ENCODE measurements at places on chromosomes 6 and 20.

GRCh38 chr6:117919775-117920729, 13.0 kb downstream of the SLC35F1 start:
- DNase-seq = no peak

GRCh38 chr6:134414793-134415192, 96.9 kb upstream of the SGK1 start:
- no peak for DNase-seq

DNA sequence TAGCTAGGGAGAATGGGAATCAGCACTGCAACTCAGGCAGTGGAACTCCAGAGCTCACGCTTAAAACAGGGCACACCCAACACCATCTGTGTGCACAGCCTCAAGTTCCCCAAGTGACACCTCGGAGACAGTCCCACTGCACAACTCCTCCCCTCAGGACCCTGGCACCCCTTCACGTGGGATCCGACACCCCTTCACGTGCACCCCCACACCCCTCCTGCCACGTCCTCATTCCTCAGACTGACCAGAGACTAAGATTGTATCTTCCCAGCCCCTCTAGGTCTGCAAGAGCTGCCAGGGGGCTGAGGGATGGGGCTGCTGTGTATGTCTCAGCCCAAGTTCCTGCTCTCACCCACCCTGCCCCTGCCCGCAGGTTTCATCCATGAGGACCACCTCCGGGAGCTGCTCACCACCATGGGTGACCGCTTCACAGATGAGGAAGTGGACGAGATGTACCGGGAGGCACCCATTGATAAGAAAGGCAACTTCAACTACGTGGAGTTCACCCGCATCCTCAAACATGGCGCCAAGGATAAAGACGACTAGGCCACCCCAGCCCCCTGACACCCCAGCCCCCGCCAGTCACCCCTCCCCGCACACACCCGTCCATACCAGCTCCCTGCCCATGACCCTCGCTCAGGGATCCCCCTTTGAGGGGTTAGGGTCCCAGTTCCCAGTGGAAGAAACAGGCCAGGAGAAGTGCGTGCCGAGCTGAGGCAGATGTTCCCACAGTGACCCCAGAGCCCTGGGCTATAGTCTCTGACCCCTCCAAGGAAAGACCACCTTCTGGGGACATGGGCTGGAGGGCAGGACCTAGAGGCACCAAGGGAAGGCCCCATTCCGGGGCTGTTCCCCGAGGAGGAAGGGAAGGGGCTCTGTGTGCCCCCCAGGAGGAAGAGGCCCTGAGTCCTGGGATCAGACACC, 7.6 kb downstream of the MYL9 start:
- DNase-seq = no peak

DNA sequence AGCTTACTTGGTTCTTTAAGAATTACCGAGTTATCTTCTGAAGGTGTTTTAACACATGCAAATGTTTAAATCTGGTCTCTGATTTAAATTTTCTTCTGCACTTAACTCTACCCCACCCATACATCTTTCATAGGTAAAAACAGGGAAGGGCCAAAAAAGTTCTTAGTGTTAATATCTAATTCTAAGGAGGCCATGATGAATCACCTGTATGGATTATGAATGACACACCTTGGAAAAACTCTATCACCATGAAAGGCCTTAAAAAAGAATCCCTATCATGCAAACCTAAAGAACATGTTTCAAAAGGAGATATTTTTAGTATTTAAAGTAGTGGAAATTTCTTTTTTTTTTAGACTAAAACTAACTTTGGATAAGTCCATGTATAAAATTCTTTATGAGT, 54.7 kb downstream of the SLX4IP start:
- no peak for DNase-seq

DNA sequence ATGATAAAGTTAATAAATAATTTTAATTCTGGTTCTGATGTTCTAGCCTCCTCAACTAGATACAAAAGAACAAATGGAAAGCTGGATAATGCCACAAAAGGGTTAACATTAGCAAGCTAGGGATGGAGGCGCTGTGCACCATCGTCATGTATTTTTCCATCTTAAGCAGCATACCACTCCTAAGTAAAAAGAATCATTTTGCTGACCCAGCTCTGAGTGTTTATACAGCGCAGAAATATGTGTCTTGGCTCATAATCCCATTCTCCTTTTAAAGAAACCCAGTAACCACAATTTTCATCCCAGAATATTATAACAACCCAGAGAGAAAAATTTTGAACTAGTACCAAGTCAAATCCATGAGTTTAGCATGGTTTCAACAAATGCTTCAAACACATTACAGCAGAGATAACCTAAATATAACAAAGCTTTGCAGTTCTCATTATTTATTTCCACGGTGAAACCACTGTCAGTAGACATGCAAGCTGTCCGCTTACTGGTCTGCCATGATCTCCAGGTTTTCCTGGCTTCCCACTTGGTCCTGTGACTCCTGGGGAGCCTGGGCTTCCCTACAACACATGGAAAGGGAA, 111.1 kb downstream of the COL12A1 start:
- DNase-seq = no peak

DNA sequence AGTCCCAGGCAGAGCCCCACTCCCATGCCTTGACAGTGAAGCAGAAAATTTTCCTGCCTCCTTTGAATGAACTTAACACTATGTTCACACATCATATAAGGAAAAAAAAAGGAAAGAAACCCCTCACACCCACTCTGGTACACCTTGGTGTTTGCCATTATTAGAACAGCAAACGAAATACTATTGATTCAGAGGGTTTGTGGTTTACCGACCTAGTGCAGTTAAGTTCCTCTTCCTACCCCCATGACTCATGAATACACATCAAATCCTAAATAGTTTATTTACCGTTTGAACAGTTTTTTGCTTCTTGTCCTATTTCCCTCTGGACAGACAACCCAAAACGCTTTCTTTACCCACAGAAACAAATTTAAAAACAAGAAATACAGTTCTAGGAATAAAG, 237.7 kb downstream of the FOXA2 start:
- DNase-seq = no peak

GRCh38 chr20:45032781-45033180, 66.5 kb downstream of the STK4 start:
- DNase-seq = no peak

DNA sequence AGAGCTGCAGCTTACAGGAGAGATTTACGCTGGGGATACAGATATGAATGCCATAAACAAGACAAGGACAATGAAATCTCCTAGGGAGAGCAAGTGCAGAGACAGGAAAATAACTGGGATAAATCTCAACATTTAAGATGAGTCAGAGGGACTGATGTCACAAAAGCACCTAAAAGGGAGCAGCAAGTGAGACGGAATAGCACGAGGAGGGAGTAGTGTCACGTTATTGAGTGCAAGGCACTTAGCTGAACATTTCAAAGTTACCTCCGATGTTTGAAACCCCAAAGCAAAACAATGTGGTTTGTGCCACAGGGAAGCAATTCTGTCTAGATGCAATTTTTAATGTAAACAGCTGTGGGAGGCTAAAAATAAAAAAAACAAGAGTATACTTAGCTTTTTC, 1131.7 kb upstream of the EYS start:
- no peak for DNase-seq

GRCh38 chr6:35596448-35597442, 84.0 kb upstream of the TULP1 start:
- no peak for DNase-seq

DNA sequence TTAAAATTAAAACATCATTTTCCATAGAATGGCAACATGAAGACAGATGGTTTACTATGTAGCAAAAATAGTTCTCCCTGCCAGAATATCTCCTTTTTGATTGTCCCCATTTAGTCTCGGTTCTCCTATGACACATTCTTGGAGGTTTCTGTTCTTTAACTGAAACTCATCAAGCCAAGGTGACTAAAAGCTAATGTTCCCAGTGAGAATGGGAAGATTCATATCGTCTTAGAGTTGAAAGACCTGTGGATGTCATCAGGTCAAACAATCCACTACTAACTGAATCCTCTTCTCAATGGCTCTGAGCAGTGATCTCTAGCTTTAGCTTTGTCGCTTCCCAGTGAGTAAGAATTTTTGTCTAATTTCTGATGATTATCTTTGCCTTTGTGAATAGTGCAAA, 1.3 kb upstream of the DOK5 start:
- DNase-seq = no peak

DNA sequence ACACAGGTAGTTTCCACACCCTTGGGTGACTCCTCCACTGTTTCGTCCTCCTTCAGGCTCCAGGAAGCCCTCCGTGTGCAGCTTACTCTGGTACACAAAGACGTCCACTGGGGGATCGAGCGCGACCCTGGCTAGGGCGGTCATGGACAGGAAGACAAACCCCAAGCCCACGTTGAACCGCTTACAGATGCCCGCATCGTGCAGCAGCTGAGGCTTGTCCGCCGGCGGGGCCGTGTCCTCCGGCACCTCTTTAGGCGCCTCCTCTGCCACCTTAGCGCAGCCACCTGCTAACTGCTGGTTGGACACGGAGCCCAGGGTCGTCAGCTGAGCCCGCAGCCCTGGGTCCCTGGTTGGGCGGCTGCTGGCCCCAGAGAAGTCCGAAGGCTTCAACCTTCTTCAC, 309.0 kb upstream of the BTBD3 start:
- DNase-seq = no peak

DNA sequence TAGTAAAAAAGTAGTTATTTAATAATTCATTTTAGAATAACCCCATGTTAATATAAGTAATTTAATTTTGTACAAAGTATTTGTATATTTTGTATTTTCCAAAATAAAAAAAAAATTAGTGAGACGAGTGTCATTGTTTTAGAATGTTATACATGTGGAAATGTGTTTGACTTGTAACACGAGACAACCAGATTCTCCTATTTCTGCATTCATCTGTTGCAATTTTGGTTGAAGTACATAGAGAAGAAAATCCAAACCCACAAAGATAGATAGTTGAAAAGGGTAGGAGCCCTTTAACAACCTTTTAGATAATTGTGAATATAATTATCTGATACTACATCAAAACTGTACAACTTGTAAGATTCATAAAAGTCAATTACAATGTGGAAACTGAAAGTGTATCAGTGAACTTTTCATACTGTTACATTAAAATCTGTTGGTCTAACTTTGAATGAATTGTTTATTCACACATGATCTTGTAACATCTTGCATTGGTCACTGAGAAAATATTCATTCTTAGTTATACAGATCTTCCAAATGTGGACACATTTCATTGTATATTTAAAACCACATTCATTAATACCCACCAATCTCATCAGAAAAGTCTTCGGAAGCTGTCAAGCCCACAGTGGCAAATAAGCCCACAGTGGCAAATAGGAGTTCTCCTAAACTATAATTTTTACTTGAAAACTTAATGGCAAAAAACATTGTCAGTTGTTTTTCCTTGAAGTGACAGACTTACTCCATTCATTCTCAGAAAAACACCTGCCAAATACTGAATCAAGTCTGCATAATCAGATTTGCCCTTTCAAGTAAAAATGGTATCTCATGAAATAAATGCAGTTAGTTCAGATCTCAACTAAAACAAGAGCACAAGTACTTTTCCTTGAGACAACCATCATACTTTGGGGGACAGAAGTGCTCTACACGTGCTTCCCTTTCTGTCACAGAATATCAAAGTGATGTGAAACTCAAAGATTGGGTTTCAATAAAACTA, 52.8 kb downstream of the FKBP5 start:
- DNase-seq = no peak

- DNase-seq = no peak
These were observed 78.8 kb upstream of the ZBTB24 start for GRCh38 chr6:109561844-109562243.

- no peak for DNase-seq
These were observed 43.7 kb downstream of the DSTN start for GRCh38 chr20:17613328-17614175.

DNA sequence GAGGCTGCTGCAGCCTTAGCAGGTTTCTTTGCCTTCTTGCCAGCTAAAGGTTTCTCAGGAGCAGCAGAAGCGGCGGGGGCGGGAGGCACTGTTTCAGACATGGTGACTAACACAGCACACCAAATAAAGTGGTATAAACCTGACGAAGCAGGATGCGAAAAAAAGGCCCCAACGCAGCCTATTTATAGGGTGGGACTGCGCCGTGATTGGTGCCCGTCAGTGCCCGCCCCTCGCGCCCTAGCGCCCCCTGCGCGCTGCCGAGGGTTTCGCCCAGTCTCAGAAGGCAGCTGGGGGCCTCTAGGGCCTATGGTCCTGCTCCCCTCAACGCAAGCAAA, 55.0 kb downstream of the TRIM38 start:
- peak; percentile 32 for DNase-seq

DNA sequence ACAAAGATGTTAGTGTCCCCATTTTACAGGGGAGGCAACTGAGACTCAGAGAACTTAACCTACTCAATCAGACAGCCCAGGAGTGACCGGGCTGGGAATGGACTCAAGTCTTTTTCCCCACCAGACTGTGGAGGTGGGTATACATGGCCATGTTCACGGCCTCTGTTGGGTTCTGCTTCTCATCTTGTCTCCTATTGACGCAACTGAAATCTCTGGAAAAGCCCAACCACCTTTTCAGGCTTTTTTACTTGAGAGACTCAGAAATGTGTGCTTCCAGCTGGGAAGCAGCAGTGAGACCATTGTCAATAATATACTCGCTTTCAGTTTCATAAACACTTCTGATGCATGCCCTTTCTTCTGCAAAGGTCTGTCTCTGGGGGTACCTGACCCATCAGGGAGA, 70.7 kb downstream of the SOBP start:
- no peak for DNase-seq

DNA sequence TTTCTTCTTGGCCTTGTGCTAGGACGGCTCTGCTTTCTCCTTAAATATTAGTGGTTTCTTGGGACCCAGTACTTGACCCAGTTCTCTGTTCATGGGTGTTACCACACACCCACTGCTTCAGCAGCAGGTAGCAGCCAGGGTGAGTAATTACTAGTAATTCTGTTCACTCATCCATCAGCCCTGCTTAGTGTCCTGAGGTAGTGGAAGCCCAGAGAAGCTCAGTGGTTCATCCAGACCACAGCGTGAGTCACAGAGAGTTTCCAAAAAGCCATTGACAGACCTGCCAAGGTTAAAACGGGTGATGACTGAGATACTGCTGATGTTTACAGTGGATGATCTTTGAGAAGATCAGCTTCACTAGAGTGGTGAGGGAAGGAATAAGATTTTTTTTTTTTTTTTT, 51.7 kb upstream of the HINT3 start:
- no peak for DNase-seq

DNA sequence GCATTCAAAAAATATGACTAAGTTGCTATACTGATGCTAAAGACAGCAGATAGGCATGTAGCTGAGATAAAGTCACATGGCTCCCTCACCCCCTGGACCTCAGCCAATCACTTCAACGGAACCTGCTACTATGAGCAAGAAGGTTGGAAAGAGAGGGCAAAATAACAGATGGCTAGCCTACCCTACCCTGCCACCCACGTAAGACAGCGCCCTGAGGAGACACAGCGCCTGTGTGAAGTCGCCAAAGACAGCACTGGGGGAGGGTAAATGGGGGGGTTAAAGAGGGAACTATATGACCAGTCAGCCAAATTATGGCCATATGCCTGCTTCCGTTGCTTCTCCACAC, 163.2 kb downstream of the RALGAPA2 start:
- no peak for DNase-seq

DNA sequence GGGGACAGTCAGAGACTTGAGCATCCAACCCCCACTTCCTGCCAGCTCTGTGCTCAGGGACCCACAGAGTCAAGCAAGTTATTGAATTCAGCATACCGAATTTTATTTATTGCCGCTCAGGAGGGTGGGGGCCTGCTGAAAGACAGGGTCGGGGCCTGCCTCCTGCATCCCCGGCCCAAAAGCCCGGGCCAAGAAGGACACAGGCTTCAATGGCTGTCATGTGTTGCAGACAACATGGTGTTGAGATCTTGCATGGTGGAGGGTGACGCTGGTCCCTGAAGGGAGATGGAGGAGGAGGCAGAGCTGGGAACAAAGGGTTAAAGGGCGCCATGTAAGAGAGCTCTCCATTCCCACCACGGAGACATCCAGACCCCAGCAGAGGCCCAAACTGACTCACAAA, 698 bp downstream of the SFTA2 start:
- no peak for DNase-seq
